ENCODE measurements at places on chromosomes 1 and 21. TPM values are rescaled to one million over a fixed set of nuclear protein-coding genes. Genes with fewer than 3 reads are reported as not detected.

The PLA2G2C gene
- total RNA-seq = not detected

The DNAH14 gene
- total RNA-seq = 0.34 TPM

The ASCL5 gene
- total RNA-seq = 0.49 TPM

The KIF17 gene
- total RNA-seq = not detected

The SLC27A3 gene
- total RNA-seq = 3.8 TPM

The LHX8 gene
- not detected for total RNA-seq

The PLCH2 gene
- 48.1 TPM for total RNA-seq

The KRTAP27-1 gene
- not detected for total RNA-seq

The IGFN1 gene
- total RNA-seq = not detected

The PTPRU gene
- total RNA-seq = 0.16 TPM

The OMA1 gene
- 27.7 TPM for total RNA-seq

The C1QC gene
- not detected for total RNA-seq

The TEKT2 gene
- total RNA-seq = 0.22 TPM

DNA sequence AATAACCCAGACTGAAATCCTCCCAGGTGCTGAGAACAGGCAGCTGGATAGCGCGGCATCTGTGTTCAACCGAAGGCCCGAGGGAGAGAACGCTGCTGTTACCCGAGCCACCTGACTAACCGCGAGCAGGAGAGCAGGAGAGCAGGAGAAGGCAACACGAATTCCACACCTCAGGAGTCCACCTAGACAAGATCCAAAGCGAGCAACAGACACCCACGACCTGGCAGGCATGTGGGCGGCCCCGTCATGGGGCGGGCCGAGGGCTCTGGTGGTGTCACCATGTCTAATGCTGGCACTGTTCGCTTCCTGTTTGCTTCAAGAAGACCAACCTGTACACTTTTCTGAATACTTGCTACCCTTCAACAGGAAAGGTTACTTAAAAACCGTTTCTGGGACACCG, 20.9 kb upstream of the SPATC1L start:
- DNase-seq = no peak

GRCh38 chr21:41500931-41501381, 7.0 kb downstream of the TMPRSS2 start:
- DNase-seq = no peak

DNA sequence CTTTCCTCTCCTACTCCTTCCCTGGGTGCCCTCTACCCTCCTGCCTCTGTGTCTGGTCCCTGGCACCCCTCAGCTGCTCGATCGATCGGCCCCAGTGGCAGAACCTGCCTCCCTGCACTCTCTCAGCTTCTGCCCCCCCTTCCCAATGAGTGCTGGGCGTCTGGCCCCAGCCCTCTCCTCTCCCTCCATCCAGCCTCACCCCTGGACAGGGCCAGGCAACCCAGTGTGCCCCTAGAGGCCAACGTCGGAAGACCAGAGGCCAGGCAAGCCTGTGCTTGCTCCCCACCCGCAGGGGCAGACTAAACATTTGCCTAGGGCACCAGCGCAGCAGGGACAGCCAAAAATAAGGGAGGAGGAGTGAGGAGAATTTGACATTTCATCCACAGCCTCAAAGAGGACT, 43.5 kb downstream of the LGR6 start:
- peak; percentile 34 for DNase-seq

- DNase-seq = no peak
Measured at GRCh38 chr1:215226757-215227156, 144.2 kb downstream of the KCNK2 start.

GRCh38 chr1:171674431-171675405, 22.2 kb upstream of the MYOC start:
- DNase-seq = no peak

GRCh38 chr1:200779326-200779725, 40.6 kb downstream of the CAMSAP2 start:
- no peak for DNase-seq

GRCh38 chr1:5571861-5572401, 420.3 kb downstream of the NPHP4 start:
- no peak for DNase-seq

DNA sequence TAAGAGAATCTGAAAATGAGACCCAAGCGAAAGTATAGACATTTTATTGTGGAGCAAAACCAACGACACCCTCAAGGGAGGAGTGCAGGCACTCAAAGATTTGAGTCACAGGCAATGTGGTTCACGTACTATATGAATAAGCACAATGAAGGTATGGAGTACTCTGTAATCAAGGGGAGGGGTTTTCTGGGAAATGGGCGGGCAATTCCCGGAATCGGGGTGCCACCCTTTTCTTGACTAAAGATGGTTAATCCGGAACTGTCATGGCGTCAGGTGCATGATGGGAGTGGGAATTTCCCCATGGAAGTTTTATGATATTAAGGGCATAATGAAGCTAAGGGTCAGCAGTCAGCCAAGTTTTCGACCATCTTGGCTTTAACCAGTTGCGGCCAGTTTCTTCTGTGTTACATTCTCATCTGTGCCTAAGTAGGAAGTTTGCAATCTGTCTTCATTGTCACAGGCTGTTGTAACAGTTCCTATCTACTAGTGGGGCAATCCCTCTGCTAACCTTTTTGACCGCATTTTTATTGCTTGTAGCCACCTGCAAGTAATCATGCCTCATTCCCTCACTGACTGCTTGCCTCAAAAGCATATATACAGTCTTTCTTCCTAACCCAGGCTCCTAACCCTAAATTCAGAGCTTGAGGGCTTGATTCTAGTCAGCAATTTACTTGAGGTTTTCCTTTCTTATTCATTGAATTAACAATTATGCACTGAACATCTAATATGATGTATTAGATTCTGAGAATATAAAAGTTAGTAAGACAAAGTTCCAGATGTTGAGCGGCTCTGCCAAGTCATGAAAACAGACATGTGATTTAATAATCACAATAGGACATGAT, 775 bp upstream of the AIM2 start:
- DNase-seq = peak; percentile 84

DNA sequence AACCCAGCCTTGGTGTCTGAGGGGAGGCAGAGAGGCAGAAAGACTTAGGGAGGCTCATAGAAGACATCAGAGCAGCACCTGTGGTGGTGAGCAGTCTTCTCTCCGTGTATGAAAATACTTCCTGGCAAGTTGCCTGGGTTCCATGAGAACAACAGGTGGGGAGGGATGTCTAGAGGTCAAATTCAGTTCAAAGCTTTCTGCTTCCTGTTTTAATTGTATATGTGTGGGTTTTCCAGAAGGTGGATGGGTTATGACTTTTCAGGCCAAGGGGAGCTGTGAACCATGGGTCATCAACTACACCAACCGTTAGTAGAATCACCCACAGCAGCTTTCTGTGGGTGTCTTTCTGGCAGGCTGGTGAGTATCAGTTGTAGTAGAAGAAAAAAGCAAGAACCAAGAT, 4.1 kb upstream of the FCRL2 start:
- DNase-seq = no peak

GRCh38 chr21:37717534-37717933, 198.7 kb downstream of the KCNJ6 start:
- no peak for DNase-seq

DNA sequence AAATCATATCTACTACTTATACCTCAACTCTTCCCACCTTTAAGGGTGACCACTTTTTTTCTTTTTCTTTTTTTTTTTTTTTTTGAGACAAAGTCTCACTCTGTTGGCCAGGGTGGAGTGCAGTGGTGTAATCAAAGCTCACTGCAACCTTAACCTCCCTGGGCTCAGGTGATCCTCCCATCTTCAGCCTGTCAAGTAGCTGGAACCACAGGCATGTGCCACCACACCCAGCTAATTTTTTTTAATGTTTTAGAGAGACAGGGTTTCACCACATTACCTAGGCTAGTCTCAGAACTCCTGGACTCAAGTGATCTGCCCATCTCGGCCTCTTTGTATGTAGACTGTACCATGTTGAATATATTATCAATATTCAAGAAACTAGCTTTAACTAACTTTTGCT, 39.4 kb downstream of the NRDC start:
- DNase-seq = no peak

DNA sequence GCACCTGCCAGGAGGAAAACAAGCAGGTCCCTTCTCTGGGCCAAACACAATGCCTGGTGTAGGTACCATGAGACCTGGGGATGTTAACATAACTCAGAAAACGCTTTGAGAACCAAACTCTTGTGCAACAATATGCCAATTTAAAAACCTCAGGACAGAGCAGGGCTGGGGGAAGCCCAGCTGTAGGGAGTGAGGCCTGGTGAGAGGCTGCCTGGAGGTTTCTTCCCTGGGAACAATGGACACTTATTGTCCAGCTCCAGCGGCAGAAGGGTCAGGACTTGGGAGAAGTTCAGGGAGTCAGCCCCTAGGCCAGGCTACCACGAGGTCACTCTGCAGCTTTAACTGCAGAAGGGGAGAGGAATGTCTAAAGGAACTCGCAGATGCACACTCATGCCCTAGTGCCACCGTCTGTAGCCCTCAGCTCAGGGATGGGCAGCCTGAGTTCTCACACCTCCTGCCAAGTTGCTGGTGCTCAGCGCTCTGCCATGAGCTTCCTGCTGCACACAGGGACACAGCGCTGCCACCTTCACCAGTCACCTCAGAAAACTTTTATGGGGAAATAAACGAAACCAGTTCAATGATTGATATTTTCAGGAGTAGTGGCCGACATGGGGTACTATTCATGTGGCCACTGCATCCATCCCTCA, 8.5 kb downstream of the GPR157 start:
- DNase-seq = no peak

DNA sequence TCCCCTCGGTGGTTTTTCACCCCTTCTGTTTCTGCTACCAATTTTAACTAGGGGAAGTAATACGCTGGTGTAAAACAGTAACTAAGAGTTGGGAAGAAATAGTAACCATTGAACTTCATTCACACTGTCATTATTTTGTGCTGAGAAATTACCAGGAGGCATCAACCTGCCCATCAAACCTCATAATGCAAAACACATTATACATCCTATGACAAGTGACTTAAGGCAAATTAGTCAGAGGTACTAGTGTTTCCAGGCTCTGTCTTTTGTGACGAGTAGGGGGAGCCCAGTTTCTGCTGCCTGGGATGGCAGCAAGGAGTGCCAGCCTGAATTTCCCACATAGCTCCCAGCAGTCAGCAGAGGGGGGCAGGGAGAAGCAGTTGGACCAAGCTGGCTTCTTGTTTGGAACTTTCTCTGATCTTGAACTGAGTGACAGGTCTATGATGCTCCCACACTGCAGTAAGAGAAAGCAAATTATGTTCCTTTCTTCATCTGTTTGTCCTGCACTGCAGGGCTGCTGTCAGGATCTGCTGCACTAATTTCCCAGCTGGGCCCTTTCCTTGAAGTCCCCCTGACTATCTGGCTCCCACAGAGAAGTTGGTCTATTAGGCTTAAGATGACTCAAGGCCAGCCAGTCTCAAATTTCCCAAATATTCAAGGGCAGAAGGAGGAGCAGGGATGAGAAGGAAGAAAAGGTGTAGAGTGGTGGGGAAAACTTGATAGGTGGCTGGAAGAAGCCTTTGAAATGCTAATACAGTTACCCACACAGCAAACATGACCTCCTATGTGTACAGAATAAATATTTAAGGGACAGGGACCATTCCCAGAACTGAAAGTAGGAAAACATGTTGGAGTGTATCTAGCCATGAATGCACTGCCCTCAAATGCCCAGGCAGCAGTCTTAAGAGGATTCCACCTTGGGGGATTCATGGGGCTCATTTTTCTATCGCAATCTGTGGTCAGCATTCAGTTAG, 322.8 kb downstream of the SEC16B start:
- DNase-seq = no peak

GRCh38 chr1:70101231-70101630, 104.1 kb downstream of the LRRC40 start:
- no peak for DNase-seq

GRCh38 chr1:2310332-2311183, 80.8 kb downstream of the MORN1 start:
- DNase-seq = no peak

DNA sequence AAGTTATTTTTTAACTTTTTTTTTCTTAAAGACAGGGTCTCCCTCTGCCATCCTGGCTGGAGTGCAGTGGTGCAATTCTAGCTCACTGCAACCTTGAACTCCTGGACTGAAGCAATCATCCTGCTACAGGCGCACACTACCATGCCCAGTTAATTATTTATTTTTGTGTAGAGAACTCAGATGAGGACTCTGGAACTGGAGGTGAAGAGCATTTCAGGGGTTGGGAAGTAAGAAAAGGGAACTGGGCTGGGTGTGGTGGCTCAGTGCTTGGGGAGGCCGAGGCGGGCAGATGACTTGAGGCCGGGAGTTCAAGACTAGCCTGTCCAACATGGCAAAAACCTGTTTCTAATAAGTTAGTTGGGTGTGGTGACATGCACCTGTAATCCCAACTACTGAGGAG, 28.9 kb downstream of the SLC35F3 start:
- DNase-seq = no peak

GRCh38 chr1:156118177-156118868, 3.8 kb downstream of the LMNA start:
- DNase-seq = no peak

DNA sequence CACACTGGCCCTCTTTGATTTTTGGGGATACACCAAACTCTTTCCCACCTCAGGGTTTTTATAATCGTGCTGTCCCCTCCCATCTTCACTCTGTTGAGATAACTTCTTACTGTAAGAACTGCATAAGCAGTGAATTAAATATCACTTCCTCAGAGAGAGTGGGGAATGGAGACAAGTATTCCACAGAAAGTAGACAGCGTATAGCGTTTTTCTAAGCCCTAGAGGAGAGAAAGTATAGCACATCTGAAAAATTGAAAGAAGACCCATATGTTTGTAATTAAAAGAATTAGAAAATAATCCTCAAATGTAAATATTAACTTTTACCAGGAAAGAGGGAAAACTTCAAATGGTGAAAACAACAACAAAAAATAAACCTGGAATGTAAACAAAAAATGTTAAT, 67.3 kb downstream of the GPR161 start:
- DNase-seq = no peak

GRCh38 chr1:43951021-43951985, 4.6 kb downstream of the IPO13 start:
- DNase-seq = no peak

- no peak for DNase-seq
Measured at GRCh38 chr1:81340239-81340638, 460.5 kb upstream of the ADGRL2 start.

GRCh38 chr1:26696654-26697430, 1.0 kb downstream of the ARID1A start:
- peak; percentile 53 for DNase-seq
